ENCODE measurements at places on chromosomes 6 and 20. TPM values are rescaled to one million over a fixed set of nuclear protein-coding genes. Genes with fewer than 3 reads are reported as not detected.
A peak's percentile ranks its signal among the peaks of the same experiment; 100 is the strongest.

The FAXC gene
- 1.0 TPM for total RNA-seq

The CCDC167 gene
- 10.9 TPM for total RNA-seq

The AARS2 gene
- 17.8 TPM for total RNA-seq

The MLN gene
- total RNA-seq, result not detected

The CALHM6 gene
- total RNA-seq, result 2.3 TPM

The LIN28B gene
- total RNA-seq, result not detected

The RAB44 gene
- total RNA-seq, result not detected

The DBNDD2 gene
- total RNA-seq, result 10.5 TPM

The FAM210B gene
- total RNA-seq, result 11.5 TPM

The RNF146 gene
- total RNA-seq, result 36.8 TPM

The PKIG gene
- 64.9 TPM for total RNA-seq

The CDK5RAP1 gene
- total RNA-seq, result 8.8 TPM

The ULBP2 gene
- 0.26 TPM for total RNA-seq

The CDKN1A gene
- 75.2 TPM for total RNA-seq

The CFAP61 gene
- 0.52 TPM for total RNA-seq

The KIF25 gene
- total RNA-seq, result 1.8 TPM

DNA sequence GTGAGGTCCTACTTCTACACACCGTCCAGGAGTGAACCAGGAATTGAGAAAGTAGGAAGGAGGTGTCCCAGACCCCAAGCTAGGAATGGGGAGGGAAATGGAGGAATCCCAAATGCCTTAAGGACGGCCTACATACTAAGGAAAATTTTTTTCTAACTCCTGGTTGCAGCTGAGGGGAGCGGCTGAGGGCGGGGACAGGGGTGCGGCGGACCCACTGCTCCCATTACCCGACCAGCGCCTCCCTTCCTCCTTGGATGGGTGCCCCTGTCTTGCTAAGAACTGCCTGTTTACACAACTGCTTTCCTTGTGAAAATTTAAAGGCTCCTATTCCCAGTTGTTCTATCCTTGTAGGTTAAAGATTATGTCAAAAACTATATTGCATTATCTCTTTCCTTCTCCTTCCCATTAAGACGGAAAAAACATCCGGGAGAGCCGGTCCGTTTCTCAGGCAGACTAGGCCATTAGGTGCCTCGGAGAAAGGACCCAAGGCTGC lies 699 bp upstream of the HSPA1B start:
- no peaks in the 10 kb centered on the region for H3K36me3 ChIP-seq
- peak; percentile 86 for DNase-seq
- peaks cover 58% of the 10 kb centered on the region for H3K4me1 ChIP-seq
- H3K4me3 ChIP-seq, result no peak overlapping the region

GRCh38 chr6:56372406-56372995 lies 125.1 kb upstream of the COL21A1 start:
- no peak overlapping the region for H3K4me3 ChIP-seq
- no peaks in the 10 kb centered on the region for H3K27me3 ChIP-seq
- H3K4me1 ChIP-seq, result peaks cover 28% of the 10 kb centered on the region
- H3K27ac ChIP-seq, result no peak overlapping the region
- no peak for DNase-seq

- H3K27ac ChIP-seq, result no peak overlapping the region
- no peaks in the 10 kb centered on the region for H3K4me1 ChIP-seq
- H3K27me3 ChIP-seq, result no peaks in the 10 kb centered on the region
- no peak for DNase-seq
Observed at GRCh38 chr20:50837532-50838321, 42.9 kb downstream of the BCAS4 start.

DNA sequence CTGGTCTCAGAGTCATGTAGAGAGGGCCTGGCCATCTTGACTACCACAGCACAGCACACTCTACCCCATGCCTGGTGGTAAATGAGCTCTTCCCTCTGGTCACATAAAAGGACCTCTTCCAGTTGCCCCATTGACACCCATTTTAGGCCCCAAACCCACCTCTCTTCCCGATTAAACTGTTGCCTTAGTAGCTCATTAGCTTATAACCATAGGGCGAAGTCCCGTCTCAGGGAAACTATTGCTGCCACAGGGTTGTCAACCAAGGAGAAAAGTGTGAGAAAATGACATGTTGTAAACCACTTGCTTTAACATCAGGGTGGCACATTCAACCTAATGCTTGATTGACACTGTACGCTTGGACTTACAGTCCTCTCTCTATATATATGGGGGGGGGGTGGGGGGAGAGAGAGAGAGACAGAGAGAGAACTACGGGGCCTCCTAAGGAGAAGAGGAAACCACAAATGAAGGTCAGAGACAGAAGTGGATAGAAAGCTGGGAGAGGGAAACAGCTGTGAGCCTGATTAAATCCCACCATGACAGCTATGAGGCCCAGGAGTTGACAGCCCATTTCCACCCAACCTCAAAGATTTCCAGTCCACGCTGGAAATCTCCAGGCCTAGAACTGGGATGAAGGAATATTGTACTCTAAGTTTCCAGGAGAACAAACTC lies 14.9 kb upstream of the BTN1A1 start:
- no peak for DNase-seq
- no peaks in the 10 kb centered on the region for H3K27me3 ChIP-seq
- H3K27ac ChIP-seq, result no peak overlapping the region
- no peaks in the 10 kb centered on the region for H3K4me1 ChIP-seq
- no peak overlapping the region for H3K4me3 ChIP-seq

DNA sequence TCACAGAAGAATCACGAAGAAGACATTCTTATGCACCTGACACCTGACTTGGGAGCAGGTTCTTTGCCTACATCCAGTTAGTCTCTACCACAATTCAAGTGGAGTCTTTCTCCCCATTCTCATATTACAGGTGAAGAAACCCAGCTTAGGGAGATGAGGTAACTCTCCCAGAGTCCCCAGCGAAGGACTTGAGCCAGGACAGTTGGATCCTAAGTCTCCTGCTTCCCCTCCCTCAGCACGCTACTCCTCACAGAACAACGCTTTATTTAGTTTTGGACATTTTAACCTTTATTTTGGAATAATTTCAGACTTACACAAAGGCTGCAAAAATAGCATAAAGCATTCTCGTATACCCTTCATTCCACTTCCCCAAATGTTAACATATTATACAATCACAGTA lies 824 bp upstream of the CSTL1 start:
- H3K27me3 ChIP-seq, result no peaks in the 10 kb centered on the region
- no peak overlapping the region for H3K27ac ChIP-seq
- H3K4me1 ChIP-seq, result peaks cover 13% of the 10 kb centered on the region
- H3K36me3 ChIP-seq, result no peaks in the 10 kb centered on the region
- no peak overlapping the region for H3K4me3 ChIP-seq

GRCh38 chr20:21147593-21147992 lies 21.7 kb downstream of the KIZ start:
- H3K4me1 ChIP-seq, result no peaks in the 10 kb centered on the region
- H3K27me3 ChIP-seq, result no peaks in the 10 kb centered on the region
- no peak overlapping the region for H3K27ac ChIP-seq
- DNase-seq, result no peak
- H3K36me3 ChIP-seq, result no peaks in the 10 kb centered on the region
- H3K4me3 ChIP-seq, result no peak overlapping the region

DNA sequence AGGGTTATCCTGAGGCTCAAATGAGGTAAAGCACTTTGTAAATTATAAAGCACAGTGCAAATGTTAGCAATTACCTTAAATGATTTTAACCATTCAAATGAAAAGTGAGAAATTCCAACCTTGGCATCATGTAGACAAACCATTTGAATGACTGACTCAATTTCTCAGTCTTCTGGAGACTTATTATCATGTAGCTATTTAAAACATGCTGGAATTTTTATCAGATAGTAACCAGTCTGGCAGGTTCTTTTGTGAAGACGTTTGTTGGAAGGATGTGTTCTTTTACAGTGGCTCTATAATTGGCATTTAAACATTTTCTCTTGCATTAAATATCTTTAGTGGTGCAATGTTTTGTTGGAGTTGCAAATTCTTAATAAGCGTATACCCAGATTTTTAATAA lies 386.6 kb downstream of the NKAIN2 start:
- no peak overlapping the region for H3K4me3 ChIP-seq
- no peaks in the 10 kb centered on the region for H3K36me3 ChIP-seq
- no peak for DNase-seq
- H3K4me1 ChIP-seq, result no peaks in the 10 kb centered on the region

- H3K4me1 ChIP-seq, result peaks cover 14% of the 10 kb centered on the region
- H3K4me3 ChIP-seq, result no peak overlapping the region
- no peak overlapping the region for H3K27ac ChIP-seq
- no peaks in the 10 kb centered on the region for H3K27me3 ChIP-seq
Observed at GRCh38 chr6:45478240-45478639, 100.5 kb upstream of the SUPT3H start.

DNA sequence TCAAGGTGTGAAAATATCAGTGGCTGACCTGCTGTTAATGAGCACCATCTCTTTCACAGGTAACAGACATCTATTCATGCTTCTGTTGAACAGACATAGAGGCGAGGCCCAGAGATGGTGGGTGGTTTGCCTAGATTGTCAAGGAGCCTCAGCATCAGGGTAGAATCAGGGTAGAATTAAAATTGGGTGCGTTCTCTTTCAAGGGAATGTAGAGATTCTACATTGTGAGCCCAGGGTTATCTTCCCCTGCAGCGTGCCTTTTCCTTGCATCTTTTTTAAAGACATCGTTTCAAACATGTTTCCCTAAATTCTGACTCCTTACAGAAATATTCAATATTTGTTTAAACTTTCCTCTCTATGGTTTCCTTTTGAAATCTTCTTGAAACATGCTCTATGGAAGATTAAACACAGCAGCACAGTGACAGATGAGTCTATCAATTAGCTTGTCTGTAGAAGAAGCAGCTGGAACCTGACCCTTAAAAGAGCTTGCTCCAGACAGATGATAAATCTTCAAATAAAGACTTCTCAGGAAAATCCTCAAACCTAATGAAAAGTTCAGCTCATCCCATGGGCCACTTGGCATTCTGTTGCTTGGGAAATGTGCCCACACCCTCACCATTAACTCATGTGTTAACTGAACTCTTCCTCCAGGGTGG lies 119.8 kb downstream of the IPCEF1 start:
- H3K27ac ChIP-seq, result no peak overlapping the region
- H3K27me3 ChIP-seq, result no peaks in the 10 kb centered on the region
- H3K4me1 ChIP-seq, result no peaks in the 10 kb centered on the region
- no peaks in the 10 kb centered on the region for H3K36me3 ChIP-seq

- H3K27ac ChIP-seq, result no peak overlapping the region
- no peak for DNase-seq
- peaks cover 16% of the 10 kb centered on the region for H3K4me1 ChIP-seq
Observed at GRCh38 chr6:153108315-153108714, 22.8 kb downstream of the RGS17 start.

DNA sequence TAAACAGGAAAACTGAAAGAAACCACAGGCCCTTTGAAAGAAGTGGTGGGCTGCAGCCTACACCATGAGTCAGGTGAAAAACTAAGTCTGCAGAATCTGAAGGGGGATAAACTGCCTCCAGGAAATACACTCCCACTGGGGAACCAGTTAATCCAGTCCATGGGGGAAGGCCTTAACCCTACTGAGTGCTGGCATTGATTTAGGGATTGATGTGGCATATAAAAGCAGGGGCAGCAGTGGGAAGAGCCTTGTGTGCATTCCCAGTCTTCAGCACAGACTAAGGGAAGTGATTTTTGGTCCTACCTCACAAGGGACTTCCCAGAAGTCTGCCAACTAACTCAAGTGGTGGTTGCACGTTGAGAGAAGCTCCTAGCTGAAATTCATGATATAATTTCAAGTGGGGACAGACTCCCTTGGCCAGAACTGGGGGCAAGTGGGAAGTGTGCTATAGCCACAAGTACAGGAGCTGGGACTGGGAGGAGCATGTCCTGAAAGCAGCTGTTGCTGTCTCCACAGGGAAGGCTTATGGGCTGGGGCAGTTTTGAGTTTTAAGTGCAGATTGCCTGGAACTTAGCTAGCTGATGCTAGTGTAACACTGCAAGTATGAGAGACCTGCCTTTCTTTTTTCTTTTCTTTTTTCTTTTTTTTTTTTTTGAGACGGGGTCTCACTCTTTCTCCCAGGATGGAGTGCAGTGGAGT lies 31.2 kb downstream of the CITED2 start:
- H3K27me3 ChIP-seq, result no peaks in the 10 kb centered on the region
- H3K4me3 ChIP-seq, result no peak overlapping the region

DNA sequence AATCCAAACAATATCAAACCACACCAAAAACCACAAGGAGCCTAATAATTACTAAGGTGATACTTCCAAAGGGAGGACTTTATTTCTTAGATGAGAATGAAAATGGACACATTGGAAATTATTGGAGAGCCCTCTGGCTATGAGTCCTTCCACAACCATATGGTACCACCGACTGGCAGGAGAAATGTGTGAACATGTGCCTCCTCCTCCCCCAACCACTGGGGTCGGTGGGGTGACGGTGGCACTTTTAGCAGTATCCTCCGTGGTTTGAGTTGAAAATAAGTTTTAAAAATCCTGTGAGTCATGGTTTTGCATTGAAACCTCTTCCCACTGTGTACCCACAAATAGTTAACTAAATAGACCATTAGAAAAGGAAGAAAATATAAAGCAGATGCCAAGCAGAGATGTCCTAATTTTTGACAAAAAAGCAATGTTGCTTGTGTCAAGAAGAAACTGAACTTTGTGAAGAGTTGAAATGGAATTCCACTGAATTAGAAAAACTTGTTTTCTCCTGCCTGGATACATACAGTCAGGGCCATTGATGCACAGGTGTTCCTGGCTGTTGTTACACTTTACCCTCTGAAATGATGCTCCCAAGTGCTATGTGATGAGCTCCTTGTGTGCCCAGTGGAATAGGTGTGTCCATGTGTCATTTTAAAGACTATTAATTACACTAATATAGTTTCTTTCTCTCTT lies 3.2 kb downstream of the EDN1 start:
- no peak for DNase-seq
- no peak overlapping the region for H3K4me3 ChIP-seq
- H3K36me3 ChIP-seq, result peaks cover 2% of the 10 kb centered on the region
- no peak overlapping the region for H3K27ac ChIP-seq

GRCh38 chr6:111683157-111683556 lies 77.5 kb upstream of the TRAF3IP2 start:
- DNase-seq, result no peak
- no peaks in the 10 kb centered on the region for H3K27me3 ChIP-seq
- no peaks in the 10 kb centered on the region for H3K36me3 ChIP-seq
- no peak overlapping the region for H3K4me3 ChIP-seq
- peak overlapping the region; percentile 38 for H3K27ac ChIP-seq
- H3K4me1 ChIP-seq, result peaks cover 7% of the 10 kb centered on the region

DNA sequence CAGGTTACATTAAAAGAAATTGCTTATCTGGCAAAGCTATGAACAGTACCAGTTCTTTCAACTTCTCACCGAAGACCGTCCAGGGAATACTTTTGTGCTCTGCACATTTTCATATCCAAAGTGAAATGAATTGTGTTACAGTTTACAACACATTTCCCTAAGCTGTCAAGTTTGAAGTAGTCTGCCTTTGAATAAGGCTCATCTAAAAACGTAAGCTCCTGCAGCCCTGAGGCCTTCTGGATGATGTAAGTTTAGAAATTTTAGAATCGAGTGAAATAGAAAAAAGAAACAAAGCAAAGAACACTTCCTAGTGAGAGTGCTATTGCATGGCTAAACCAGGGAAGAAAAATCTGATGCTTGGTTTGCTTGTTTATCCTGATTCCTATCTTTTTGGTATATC lies 653.8 kb downstream of the MMUT start:
- H3K27me3 ChIP-seq, result no peaks in the 10 kb centered on the region
- no peak overlapping the region for H3K4me3 ChIP-seq
- no peaks in the 10 kb centered on the region for H3K36me3 ChIP-seq
- no peaks in the 10 kb centered on the region for H3K4me1 ChIP-seq

- H3K27ac ChIP-seq, result no peak overlapping the region
- H3K36me3 ChIP-seq, result no peaks in the 10 kb centered on the region
Observed at GRCh38 chr6:62057300-62057699, 228.7 kb downstream of the KHDRBS2 start.

GRCh38 chr20:35122756-35123405 lies 24.3 kb downstream of the EDEM2 start:
- H3K27me3 ChIP-seq, result no peaks in the 10 kb centered on the region
- H3K4me1 ChIP-seq, result no peaks in the 10 kb centered on the region
- DNase-seq, result no peak
- H3K4me3 ChIP-seq, result no peak overlapping the region
- no peak overlapping the region for H3K27ac ChIP-seq

Data from body of pancreas (tissue), 4 donors.